Chondrocyte (in vitro differentiated cells): ENCODE measurements at places on chromosomes 2 and 18. TPM values are rescaled to one million over a fixed set of nuclear protein-coding genes. Genes with fewer than 3 reads are reported as not detected.

The LCT gene
- total RNA-seq, result not detected in 3 replicates

The COX5B gene
- 147 to 170 TPM (median 150 TPM) in 3 replicates for total RNA-seq

The TTR gene
- not detected in 3 replicates for total RNA-seq

The MROH2A gene
- not detected in 3 replicates for total RNA-seq

The VIT gene
- total RNA-seq, result 0.15 to 2.6 TPM in 2 of 3 replicates, not detected in the other

The PRSS56 gene
- not detected in 3 replicates for total RNA-seq

The FAM124B gene
- total RNA-seq, result not detected in 3 replicates

The KCNG2 gene
- total RNA-seq, result not detected in 3 replicates

The ARHGAP15 gene
- total RNA-seq, result 0.36 to 0.42 TPM in 2 of 3 replicates, not detected in the other

The ADAM23 gene
- 19.2 to 24.5 TPM (median 22.7 TPM) in 3 replicates for total RNA-seq

The SMYD1 gene
- total RNA-seq, result not detected in 3 replicates

The CNDP1 gene
- total RNA-seq, result 0.22 TPM in 1 of 3 replicates, not detected in the others

The PID1 gene
- total RNA-seq, result 0.95 to 1.8 TPM (median 1.8 TPM) in 3 replicates

The CCDC141 gene
- not detected in 3 replicates for total RNA-seq

The FBXO15 gene
- 0.57 to 0.95 TPM (median 0.92 TPM) in 3 replicates for total RNA-seq

The NPHP1 gene
- 2.6 to 4.8 TPM (median 3.3 TPM) in 3 replicates for total RNA-seq

The DRC1 gene
- total RNA-seq, result 0.17 TPM in 1 of 3 replicates, not detected in the others

The MAP4K4 gene
- total RNA-seq, result 98.2 to 122 TPM (median 121 TPM) in 3 replicates

The CCDC88A gene
- total RNA-seq, result 52.1 to 64.1 TPM (median 54.7 TPM) in 3 replicates

The SERPINB11 gene
- not detected in 3 replicates for total RNA-seq

The GPBAR1 gene
- total RNA-seq, result 0.10 to 0.26 TPM (median 0.22 TPM) in 3 replicates

The NYAP2 gene
- total RNA-seq, result 0.05 TPM in 1 of 3 replicates, not detected in the others

The CLEC4F gene
- not detected in 3 replicates for total RNA-seq

The CDCA7 gene
- total RNA-seq, result 5.4 to 8.7 TPM (median 5.9 TPM) in 3 replicates

The ACP1 gene
- 79.6 to 89.8 TPM (median 82.7 TPM) in 3 replicates for total RNA-seq

The TIGD1 gene
- total RNA-seq, result 3.2 to 6.7 TPM (median 3.3 TPM) in 3 replicates

The RPRM gene
- total RNA-seq, result not detected in 3 replicates

The TACR1 gene
- not detected in 3 replicates for total RNA-seq

The ASAP2 gene
- total RNA-seq, result 60.7 to 73.2 TPM (median 61.5 TPM) in 3 replicates

The TNFRSF11A gene
- total RNA-seq, result 0.17 to 0.49 TPM (median 0.22 TPM) in 3 replicates

The SCN9A gene
- total RNA-seq, result 30.1 to 32.8 TPM (median 31.0 TPM) in 3 replicates

The MPV17 gene
- 57.6 to 68.7 TPM (median 57.7 TPM) in 3 replicates for total RNA-seq

The CCDC85A gene
- 0.51 to 5.0 TPM (median 0.70 TPM) in 3 replicates for total RNA-seq

The GAD1 gene
- not detected in 3 replicates for total RNA-seq

The REG1B gene
- total RNA-seq, result not detected in 3 replicates

The PROM2 gene
- 1.5 to 1.7 TPM (median 1.7 TPM) in 3 replicates for total RNA-seq

The ANKRD62 gene
- total RNA-seq, result not detected in 3 replicates

The NHEJ1 gene
- 7.3 to 13.3 TPM (median 12.7 TPM) in 3 replicates for total RNA-seq

The KCNG3 gene
- 0.05 TPM in 1 of 3 replicates, not detected in the others for total RNA-seq

The UGT1A9 gene
- 0.10 TPM in 1 of 3 replicates, not detected in the others for total RNA-seq

The OR6B3 gene
- not detected in 3 replicates for total RNA-seq

The CRYBA2 gene
- not detected in 3 replicates for total RNA-seq

The HOXD1 gene
- total RNA-seq, result not detected in 3 replicates

The STPG4 gene
- 0.25 to 0.58 TPM (median 0.28 TPM) in 3 replicates for total RNA-seq

The EFEMP1 gene
- 9.5 to 39.6 TPM (median 38.6 TPM) in 3 replicates for total RNA-seq

The ASB18 gene
- not detected in 3 replicates for total RNA-seq

The RBM44 gene
- total RNA-seq, result 0.48 to 0.54 TPM (median 0.50 TPM) in 3 replicates

The ASPRV1 gene
- total RNA-seq, result 0.21 to 1.2 TPM (median 0.35 TPM) in 3 replicates

The CDK15 gene
- total RNA-seq, result 3.6 to 5.9 TPM (median 4.6 TPM) in 3 replicates

The CIB4 gene
- not detected in 3 replicates for total RNA-seq

The C2orf72 gene
- 0.12 to 1.3 TPM (median 1.00 TPM) in 3 replicates for total RNA-seq

The AQP12B gene
- not detected in 3 replicates for total RNA-seq

The DNPEP gene
- 42.3 to 47.9 TPM (median 43.5 TPM) in 3 replicates for total RNA-seq
